Caki2 (cell line): ENCODE measurements at places on chromosomes 3 and 15. TPM values are rescaled to one million over a fixed set of nuclear protein-coding genes. Genes with fewer than 3 reads are reported as not detected.

GRCh38 chr3:78258798-78259197 is 1218.9 kb downstream of the ROBO2 start:
- DNase-seq: no peak

DNA sequence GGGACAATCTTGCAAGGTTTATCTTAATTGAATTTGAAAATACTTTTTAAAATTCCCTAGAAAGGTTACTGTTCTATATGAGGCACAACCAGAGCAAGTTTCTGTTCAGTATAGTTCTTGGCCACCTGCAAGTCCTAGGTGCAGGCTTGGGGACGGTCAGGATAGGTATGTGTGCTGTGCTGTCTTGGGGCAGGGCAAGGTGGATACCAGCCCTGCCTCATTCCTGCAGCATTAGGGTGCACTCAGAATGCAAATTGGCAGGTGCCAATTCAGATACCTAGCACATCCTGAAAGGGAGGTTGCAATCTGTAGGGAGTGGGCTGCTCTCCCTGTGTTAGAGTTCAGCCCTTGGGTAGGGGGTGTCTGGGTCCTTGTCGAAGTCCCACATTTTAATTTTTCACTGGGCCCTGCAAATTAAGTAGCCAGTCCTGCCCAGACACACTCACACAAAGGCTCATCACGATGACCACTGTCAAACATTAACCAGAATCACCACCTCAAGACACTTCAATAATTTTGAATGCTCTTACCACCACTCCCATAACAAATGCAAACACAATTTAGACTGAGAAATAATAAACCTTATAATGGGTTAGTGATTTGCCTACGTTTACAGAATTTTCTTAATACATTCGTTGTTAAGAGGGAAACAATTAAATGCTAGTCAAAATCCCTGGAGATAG is 838.0 kb upstream of the NR2F2 start:
- DNase-seq: peak; percentile 64

IGDCC3 gene
- not detected in 2 replicates for total RNA-seq

CCR9 gene
- 0.81 TPM in 1 of 2 replicates, not detected in the other for total RNA-seq
